ENCODE measurements at places on chromosomes 3 and 15.

DNA sequence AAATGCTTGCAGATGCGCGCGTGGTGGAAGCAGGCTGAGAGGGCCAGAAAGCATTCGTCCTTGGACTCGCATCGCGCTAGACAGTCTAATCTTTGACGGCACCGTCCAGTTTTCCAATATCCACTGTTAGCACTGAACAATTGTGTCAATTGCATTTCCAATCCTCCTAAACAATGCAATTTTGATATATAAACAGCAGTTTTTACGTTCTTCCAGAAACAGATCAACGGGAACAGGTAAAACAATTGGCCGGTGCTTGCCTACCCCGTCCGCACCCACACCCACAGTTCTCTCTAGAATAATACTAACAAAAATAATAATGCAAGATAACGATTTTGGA is 17.2 kb downstream of the CPN2 start:
- no peak for DNase-seq

- no peak for DNase-seq
Measured at GRCh38 chr3:112633757-112634156, 7.2 kb downstream of the CCDC80 start.

DNA sequence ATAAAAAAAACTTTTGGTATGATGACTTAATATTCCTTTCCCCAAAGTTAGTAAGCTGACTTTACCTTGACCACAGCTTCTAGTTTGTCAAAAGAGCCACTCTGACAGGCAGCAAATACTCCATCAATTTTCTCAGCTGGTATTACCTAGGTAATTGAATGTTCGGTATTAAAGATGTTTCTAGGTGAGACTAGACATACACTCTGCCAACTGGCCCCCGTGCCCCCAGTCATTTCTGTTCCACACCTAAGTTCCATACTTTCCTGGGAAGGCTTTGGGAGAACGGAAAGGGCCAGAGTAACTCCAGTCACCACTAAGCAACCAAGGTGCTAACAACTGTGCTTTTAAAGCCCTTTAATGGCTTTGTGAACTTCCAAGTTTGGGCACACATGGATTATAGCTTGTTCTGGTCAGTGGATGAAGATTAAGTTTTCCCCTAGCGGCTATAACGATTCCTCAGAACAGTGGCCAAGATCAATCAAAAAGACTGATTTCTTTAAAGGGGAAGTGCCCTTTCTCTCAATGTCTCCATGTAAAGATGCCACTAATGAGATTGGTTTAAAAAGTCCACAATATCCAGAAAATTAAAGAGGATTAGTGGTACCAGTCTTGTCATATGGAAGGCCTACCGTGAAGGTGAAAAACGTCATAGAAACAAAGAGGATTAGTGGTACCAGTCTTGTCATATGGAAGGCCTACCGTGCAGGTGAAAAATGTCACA is 7.0 kb downstream of the EIF4A2 start:
- no peak for DNase-seq

- DNase-seq = no peak
Measured at GRCh38 chr3:58175437-58176184, 35.2 kb downstream of the DNASE1L3 start.

- DNase-seq = no peak
Measured at GRCh38 chr3:145094355-145094941, 1066.5 kb downstream of the PLOD2 start.

- DNase-seq = no peak
Measured at GRCh38 chr3:2099028-2099671, 484 bp downstream of the CNTN4 start.

GRCh38 chr15:37375519-37375918 is 275.2 kb upstream of the MEIS2 start:
- DNase-seq = no peak

- DNase-seq = no peak
Measured at GRCh38 chr15:95470997-95471689, 859.4 kb upstream of the NR2F2 start.

DNA sequence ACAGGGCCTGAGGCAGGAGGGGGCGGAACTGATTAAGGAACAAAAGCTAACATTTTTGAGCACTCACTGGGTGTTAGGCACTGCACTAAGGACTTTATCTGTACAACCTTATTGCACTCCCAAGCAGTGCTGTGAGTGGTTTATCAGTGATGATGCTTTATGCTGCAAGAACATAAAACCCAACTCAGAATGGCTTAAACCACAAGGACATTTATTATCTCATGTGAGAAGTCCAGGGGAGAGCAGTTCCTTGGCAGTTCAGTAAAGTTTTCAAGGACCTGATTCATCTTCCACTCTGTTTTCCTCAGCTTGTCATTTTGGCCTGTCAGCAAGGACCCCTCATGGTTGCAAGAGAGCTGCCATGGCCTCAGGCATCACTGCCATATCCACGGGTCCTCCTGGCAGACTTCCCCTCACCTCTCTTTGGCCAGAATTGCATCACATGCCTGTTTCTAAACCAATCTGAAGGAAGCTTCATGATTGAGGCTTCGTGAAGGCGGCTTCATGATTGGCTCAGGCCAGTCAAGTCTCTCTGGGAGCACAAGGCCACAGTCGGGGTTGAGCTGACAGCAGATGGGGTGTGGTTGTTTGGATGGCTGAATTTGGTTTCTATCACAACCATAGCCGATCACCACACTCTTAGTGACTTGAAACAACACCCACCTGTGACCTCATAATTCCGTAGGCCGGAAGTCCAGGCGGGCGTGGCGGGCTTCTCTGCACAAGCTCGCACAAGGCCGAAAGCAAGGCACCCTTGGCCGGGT is 15.8 kb downstream of the EFCC1 start:
- DNase-seq = no peak

- DNase-seq = no peak
Measured at GRCh38 chr3:4438296-4438695, 28.8 kb downstream of the SUMF1 start.

DNA sequence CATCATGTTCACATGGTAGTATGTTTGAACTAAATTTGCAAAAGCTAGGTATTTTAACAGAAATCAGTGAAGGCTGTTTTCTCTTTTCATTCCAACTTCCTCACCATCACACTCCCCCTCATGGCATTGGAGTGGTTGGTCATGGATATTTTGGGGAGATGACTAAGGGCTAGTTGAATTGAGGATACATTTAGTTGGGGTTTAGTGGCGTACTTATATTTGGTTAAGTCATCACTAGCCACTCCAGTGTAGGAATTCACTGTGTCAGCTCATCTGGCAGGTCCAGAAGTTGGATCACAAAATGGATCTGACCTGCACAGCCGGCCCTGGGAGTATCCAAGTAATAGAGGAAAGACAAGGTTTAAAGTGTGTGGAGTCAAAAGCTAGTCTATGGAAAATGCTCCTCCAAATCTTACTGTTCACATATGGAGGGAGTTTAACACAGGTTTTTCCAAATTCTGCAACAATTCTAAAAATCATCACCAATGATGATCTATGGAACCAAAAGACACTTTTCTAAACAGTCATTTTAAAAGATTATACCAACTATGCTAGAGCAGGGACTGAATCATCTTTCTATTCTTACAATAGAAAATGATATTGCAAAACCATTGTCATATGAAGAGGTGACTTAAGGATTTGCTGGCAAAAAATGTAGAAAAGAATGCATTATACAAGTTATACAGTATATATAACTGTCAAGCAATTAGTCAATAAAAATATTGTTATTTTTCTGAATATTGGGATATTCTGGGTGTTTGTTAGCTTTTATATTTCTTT is 247.8 kb upstream of the PEX5L start:
- DNase-seq = no peak

GRCh38 chr3:194396859-194397756 is 2.0 kb downstream of the GP5 start:
- DNase-seq = no peak

GRCh38 chr15:72554471-72555425 is 80.6 kb downstream of the ARIH1 start:
- DNase-seq = no peak

GRCh38 chr3:65677486-65678010 is 361.2 kb downstream of the MAGI1 start:
- DNase-seq = no peak

- DNase-seq = no peak
Measured at GRCh38 chr15:64046421-64047153, at the start of gene DAPK2. Gene DAPK2 (minus strand): TSS chr15:64046485. CDS start chr15:64040261, 6,224 bp downstream.

GRCh38 chr3:111210003-111210711 is 138.5 kb downstream of the NECTIN3 start:
- DNase-seq = no peak

GRCh38 chr3:64104691-64105111 is 81.4 kb upstream of the PSMD6 start:
- no peak for DNase-seq

GRCh38 chr3:73549051-73549600 is 75.6 kb downstream of the PDZRN3 start:
- DNase-seq = no peak

- no peak for DNase-seq
Measured at GRCh38 chr3:150145659-150146058, 175.0 kb upstream of the PFN2 start.

- DNase-seq = no peak
Measured at GRCh38 chr15:32721596-32721995, 3.8 kb downstream of the GREM1 start.

DNA sequence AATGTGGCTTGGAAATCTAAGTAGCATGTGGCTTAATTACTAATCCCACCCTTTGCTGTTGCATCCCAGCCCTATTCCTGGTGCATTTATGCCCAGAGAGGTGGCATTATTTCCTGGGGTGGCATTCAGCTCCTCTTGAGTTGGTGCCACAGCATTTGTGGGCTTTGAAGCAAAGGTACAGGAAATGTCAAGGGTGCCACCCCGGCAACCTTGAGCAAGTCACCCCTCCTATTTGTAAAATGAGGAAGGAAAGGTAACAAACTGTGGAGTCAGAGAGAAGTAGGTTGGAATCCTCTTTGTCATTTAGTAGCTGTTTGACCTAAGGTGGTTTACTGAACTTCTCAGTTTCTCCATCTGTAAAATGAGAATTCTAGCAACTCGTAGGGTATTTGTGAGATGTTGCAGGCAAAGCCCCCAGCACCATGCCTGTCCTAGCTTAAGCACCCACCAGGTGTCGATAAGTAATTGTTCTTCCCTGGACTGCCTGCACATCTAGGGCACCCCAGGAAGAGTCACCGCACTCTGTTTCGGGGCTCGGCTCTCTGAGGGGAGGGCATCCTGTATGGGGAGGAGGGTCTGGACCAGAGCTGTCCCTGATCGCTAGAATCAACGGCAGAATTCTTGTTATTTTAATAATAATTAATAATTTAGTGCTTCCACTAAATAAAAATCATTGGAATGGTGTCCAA is 17.1 kb downstream of the ISG20 start:
- DNase-seq = no peak

DNA sequence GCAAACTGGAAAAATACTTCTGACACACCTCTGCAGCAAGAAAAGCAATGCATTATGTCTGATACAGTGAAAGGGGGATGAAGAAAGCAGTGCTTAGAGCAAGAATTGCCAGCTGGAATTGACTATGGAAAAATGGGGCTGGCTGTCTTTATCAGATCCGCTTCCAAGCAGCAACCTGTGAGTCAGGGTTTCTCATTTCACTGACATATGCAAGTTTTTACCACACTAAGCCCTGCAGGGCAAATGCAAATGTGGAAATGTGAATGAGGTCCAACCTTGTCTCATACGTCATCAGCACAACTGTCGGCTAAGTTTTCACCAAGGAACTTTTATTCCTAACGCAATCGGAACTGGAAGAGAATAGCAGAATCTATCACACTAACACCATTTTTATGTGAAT is 172.5 kb upstream of the GADL1 start:
- DNase-seq = no peak

- no peak for DNase-seq
Measured at GRCh38 chr3:31953091-31953490, 28.0 kb downstream of the OSBPL10 start.

- DNase-seq = no peak
Measured at GRCh38 chr3:182962166-182962565, 18.2 kb downstream of the DCUN1D1 start.

GRCh38 chr15:75112848-75113492 is 88.7 kb upstream of the C15orf39 start:
- no peak for DNase-seq

DNA sequence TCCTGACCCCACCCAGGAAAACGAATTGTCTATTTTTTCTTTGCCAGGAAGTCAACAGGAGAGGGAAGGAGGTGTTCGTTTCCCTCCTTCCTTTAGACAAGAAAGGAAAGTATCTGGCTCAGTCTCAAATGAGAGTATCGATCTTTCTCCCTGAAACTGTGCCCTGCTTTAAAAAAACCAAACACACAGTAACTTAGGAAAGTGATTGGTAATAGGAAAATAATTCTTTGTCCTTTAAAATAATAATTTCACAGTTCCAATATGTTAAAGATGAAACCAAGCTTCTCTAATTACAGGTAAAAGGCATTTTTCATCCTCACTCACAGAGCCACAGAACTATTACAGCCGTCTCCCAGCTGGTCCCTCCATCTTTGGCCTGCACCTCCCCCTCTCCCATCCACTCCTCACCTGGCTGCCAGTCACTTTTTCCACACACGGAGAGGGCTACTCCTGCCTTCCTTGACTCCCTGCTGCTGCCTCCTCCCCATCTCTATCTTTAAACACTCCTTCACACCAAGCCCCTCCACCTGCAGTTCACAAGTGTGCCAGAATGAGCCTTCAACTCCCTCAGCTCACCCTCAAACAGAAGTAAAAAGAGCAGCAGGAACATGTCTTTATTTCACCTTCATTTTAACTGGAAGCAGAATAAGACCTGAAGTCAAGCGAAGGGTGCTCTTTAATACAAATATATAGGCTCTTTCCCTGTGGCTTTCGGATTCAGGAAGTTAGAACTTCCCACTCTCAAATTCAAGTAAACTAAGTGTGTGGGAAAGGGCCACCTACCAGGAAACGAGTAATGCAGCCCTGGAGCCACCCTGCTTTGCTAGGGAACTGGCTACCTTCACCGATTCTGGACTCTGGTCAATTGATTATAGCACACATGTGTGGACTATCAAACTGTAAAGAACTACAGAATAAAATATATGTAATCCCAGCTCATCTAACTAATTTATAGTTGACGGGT is 116.4 kb downstream of the SENP2 start:
- no peak for DNase-seq

- DNase-seq = no peak
Measured at GRCh38 chr3:196794467-196794866, 54.8 kb downstream of the PAK2 start.

DNA sequence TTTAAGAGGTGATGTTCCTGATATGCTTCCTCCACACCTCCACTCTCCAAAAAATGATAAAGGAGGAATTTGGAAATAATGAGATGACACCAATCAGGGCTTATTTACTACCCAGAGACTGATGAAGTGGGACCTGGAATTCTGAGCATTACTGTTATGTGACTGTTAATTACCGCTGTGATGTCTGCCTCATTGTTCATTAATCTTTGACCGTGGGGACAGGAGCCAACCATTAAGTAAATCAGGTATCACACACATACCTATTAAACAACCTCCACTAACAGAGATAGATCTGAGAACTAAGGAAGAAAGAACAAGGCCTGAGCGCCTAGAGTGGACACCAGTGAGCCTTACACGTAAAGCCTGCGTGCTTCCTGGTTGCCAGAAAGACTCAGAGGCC is 37.7 kb downstream of the ABHD5 start:
- DNase-seq = no peak

DNA sequence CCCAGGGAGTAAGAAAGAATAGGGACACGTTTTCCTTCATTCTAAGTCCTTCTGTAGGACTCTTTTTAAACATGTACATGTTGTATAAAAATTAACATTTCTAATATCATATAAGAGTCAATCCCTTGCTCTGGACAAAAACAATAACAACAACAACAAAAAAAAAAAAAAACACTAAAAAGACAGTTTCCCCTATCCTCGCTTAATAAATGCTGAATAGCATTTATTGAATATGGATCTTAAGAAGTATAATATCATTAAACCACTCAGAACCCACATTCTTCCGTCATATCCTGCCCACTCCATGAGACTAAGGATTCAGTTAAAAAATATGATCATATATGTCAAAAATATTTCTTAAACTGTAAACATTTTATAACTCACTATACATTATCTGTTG is 145.1 kb downstream of the AQP9 start:
- DNase-seq = no peak
